Fibroblast of gingiva (primary cell): ENCODE measurements at places on chromosomes 2 and 18.

DNA sequence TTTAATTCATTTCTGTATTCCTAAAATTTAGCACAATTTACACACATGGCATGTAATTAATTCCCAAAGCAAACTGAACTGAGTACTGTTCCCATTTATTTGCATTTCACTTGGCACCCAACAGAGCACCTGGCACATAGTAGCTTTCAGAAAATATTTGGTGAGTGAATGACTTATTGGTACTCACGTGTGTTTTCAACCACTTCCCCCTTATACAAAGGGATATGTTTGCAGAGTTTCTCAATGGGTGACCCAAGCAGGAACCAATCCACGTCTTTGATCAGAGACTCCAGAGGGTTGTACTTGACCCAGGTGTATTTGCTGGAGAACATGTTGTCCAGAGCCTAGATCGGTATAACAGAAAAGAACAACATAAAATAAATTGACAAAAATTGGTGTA, 6.6 kb downstream of the GKN2 start:
- DNase-seq, result no peak

GRCh38 chr2:132550946-132551345, 119.1 kb downstream of the LYPD1 start:
- no peak for DNase-seq

- no peak for DNase-seq
Measured at GRCh38 chr2:82226441-82226840, 1921.9 kb upstream of the LRRTM1 start.

DNA sequence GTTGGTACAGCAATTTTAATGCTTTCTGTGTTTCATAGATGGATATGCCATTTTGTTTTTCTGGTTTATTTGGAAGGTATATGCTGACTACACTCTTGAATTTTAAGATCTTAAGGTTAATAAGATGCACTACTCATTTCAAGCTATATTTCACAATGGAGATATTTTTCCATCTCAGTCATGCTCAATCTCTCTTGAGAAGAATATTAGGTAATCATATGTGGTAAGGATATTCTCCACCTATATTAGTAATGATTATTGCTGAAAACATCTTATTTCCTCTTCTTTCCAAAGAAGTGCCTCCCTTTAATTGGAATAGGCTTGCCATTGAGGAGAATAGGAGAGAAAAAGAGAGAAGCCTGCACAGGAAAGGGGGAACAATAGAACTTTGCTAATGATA, 40.1 kb downstream of the EPB41L3 start:
- DNase-seq, result peak; percentile 45

DNA sequence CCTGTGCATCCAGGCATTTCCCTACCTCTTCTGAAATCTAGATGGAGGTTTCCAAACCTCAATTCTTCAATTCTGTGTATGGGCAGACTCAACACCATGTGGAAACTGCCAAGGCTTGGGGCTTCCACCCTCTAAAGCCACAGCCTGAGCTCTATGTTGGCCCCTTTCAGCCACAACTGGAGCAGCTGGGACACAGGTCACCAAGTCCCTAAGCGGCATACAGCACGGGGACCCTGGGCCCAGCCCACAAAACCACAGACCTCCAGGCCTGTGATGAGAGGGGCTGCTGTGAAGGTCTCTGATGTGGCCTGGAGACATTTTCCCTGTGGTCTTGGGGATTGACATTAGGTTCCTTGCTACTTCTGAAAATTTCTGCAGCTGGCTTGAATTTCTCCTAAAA, 255.4 kb downstream of the TDRD15 start:
- DNase-seq, result no peak

GRCh38 chr2:197759013-197759412, 26.1 kb downstream of the BOLL start:
- no peak for DNase-seq

DNA sequence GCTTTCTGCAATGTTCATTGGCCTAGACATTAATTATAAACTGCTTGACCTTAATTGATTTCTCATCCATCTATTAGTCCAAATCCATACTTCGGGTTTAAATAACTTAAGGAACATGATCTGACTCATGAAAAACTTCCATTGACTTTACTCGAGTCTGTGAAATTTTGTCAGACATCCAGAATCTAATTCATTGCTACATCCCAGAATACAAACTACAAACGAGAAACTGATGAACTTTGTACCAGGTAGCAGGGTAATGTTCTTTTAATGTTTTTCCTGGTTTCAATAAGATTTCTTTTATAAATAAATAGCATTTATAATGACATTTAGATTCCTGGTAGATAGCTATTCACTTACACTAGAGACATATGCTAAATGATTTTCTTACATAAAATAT, 36.0 kb upstream of the IKZF2 start:
- DNase-seq, result no peak

- DNase-seq, result no peak
Measured at GRCh38 chr2:136129601-136130000, 11.7 kb upstream of the CXCR4 start.

GRCh38 chr2:113175042-113175628, 1.4 kb downstream of the PSD4 start:
- DNase-seq, result no peak

GRCh38 chr2:159616286-159616701, at the start of gene BAZ2B:
Gene BAZ2B (minus strand): TSS chr2:159616548. CDS start chr2:159478719, 137,829 bp downstream.
- DNase-seq, result peak; percentile 72

DNA sequence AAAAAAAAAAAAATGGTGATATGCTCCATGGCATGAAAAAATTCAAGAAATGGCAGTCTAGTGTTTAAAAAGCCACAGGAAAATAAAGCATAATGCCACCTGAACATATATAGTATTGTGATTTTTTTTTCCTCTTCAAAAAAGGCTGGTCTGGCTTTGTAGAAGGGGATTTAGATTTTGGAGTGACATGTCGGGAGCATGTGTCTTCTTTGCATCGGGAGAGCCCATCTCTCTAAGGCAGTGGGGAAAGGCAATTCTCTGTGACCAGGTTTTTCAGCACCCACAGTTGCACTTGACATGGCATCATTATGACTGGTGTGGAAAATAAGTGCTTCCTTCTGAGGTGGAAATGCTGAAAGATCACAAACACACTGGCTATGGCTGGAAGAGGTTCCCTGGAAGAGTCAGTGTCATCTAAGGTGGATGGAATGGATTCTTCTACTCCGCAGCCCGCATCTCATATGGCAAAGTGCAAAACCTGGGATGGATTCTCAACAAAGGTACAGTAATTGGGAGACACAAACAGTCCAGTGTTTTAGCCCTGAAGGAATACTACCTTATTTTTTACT, 172.5 kb downstream of the AGAP1 start:
- peak; percentile 82 for DNase-seq

DNA sequence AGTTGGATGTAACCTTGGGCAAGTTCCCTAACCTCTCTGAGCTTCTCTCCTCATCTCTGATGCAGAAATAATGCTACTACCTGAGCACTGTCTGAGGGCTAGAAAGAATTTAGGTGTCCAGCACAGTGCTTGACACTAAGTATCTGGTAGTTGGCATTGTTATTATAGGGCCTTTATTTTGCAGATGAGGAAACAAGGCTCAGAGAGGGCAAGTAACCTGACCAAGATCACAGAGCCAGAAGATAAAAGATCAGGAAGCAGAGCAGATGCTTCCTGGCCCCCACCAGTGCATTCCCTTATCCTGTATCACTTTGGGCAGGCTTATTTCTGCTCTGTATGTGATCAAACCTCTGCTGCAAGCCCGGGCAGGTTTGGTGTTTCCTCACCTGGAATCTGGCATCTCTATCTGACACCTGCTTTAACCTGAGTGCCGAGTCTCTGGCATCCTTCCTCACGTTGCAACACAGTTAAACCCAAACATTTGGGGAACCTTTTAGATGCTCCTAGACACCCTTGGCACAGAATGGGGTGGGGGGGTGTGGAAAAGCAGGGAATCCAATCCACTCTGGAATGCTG, 69.9 kb downstream of the PLB1 start:
- DNase-seq, result no peak

DNA sequence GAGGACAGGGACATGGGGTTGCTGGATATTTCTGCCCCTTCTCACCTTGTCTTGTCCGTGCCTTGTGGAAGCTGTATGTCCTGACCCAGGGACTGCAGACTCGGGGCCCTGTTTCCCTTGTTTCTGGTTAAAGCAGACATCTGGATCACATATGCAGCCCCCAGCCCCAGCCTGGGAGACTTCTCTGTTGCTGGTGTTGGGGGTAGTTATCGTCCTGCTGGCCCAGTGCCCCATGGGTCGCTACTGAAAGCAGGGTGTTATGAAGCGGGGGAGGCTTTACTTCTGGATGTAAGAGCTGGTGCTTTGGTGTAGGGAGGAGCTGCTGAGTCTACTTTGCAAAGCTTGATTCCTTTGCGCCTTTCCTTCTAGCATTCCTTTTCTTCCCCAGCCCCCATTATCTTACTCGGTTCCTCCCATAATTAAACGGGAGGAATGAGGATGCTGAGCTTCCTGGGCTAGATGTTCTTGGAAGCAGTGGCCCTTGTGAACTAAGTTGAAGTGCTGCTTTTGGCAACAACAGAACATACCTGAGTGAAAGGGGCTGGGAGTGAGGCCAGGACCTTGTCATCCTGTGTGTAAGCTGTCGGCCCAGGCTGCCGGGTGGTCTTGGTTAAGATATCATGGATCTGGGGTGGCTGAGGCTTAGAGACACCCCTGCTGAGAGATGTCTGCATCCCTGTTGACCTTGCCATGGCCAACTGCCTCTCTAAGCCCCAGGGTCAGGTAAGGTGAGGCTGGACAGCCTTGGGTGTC, 3.4 kb downstream of the TET3 start:
- DNase-seq, result no peak

- DNase-seq, result no peak
Measured at GRCh38 chr2:25981596-25982272, 563 bp downstream of the KIF3C start.

- DNase-seq, result no peak
Measured at GRCh38 chr2:75053484-75054112, 95.2 kb downstream of the POLE4 start.

- DNase-seq, result no peak
Measured at GRCh38 chr2:46387886-46388515, 90.8 kb downstream of the EPAS1 start.

DNA sequence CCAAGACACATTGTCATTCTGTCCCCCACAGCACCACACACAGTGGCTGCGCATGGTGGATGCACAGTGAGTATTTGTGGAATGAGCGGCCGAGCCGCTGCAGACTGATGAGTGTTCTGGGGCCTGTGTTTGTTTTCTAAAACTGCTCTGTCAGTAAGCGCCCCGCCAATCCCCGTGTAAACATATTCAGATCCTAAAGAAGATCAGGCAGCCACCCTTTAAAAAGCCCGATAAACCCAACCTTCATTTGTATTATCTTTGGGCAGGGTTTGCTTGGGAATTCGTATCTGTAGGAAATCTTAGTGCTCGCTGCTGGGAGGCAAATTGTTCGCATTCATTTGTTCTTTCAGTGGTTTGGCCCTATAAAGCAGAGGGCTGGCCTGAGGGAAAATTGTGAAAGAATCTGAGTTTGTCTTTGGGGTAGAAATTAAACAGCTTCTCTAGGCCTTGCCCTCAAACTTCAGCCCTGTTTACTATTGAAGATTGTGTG, 68.6 kb downstream of the TGOLN2 start:
- peak; percentile 87 for DNase-seq

DNA sequence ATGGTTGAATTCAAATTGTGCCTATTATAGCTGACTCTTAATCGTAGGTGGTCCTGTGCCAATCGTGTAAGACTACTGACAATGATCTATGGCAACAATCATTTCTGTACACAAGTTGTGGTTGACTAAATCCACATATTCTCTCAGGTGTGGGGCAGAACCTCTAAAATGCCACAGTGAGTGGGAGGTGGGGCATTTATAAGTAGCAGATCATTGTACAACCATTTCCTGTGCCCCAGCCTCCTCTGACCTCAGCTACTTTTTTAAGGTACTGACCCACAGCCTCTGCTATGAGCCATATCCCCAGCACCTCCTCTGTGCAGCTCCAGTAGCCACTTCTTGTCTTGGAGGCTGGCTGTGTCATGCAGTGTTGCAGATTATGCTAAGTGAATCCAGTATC, 48.6 kb upstream of the RAPH1 start:
- DNase-seq, result no peak

DNA sequence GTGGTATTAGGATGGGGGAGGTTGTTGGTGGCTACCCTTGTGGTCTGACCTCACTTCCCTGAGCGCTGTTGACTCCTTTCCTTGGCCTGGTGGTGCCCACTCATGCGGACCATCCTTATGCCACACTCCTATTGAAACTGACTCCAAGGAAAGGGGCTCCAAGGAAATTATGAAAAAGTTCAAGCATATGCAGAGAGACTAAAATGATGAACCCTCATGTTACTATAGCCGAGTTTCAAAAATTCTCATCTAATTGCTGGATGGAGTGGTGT, 96.2 kb upstream of the STPG4 start:
- no peak for DNase-seq

GRCh38 chr2:25174192-25174861, 5.9 kb upstream of the POMC start:
- no peak for DNase-seq

- no peak for DNase-seq
Measured at GRCh38 chr2:688504-689076, 11.4 kb upstream of the TMEM18 start.

DNA sequence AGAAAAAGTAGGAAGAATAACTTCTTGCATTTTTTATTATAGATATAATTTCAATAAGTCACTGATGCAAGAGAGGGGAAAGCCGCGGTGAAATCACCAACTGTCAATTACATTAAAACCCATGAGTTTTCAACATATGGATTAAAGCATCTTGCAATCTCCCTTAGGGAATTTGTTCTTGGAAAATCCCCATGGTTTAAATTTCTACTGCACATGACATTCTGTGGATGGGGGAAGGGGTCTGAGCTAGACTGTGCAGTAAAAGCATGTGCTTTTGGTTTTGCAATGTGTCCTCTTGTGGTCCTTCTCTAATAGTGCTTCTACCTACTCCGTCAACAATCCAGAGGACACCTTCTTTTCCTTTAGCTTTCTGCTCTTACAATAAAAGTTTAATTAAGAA, 894.0 kb downstream of the DCDC2C start:
- DNase-seq, result no peak

DNA sequence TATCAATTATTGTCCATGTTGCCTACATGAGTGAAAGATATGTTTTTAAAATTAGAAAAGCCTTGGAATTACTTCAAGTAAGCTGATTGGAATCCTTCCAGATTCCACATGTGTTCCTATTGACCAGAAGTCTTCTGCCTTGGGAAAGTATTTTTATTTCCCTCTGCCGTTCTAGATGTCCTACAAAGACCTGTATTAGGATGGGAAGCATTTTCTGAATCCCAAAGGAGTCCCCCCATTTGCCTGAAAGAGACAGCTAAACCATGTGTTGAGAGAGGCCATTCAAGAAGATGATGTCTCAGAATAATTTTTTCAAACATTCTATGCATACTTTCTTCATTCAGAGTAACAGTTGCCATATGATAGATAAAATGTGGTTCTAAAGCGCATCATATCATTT, 19.0 kb upstream of the MYO1B start:
- no peak for DNase-seq

DNA sequence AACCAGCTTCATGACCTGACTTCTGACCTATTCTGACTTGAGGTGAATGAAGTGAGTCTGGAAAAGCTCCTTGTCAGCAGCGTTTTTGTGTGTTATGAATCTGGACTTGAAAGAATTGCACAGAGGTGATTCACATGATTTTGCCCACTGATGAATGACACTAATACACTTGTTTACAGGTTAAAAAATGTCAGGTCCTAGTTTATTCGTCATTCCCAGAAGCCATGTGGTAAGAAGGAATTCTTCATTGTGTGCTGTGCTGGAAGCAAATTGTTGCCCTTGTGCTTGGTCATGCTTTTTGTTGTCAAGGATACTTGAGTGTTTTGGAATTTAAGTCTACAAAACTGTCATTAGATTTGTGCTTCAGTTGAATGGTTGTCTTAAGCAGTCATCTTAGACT, 15.5 kb downstream of the SEC11C start:
- peak; percentile 53 for DNase-seq

- DNase-seq, result no peak
Measured at GRCh38 chr18:2985628-2986027, 27.3 kb downstream of the LPIN2 start.

GRCh38 chr2:63734510-63734909, 107.2 kb upstream of the UGP2 start:
- DNase-seq, result peak; percentile 26
